ENCODE measurements at places on chromosomes 6 and 20. TPM values are rescaled to one million over a fixed set of nuclear protein-coding genes. Genes with fewer than 3 reads are reported as not detected.

The SLC22A2 gene
- not detected for total RNA-seq

The CYP39A1 gene
- total RNA-seq: 0.22 TPM

The L3MBTL1 gene
- 3.4 TPM for total RNA-seq

The EYA4 gene
- 0.09 TPM for total RNA-seq

The TNFRSF6B gene
- total RNA-seq: 1.8 TPM

The RIPOR3 gene
- not detected for total RNA-seq

The RTF2 gene
- 104 TPM for total RNA-seq

The LY6G6F gene
- total RNA-seq: not detected

The MYLK2 gene
- total RNA-seq: 9.8 TPM

The OSBPL2 gene
- 35.2 TPM for total RNA-seq

The KIAA0408 gene
- not detected for total RNA-seq

The CALHM6 gene
- 4.2 TPM for total RNA-seq

The FYN gene
- 101 TPM for total RNA-seq

The MEI4 gene
- total RNA-seq: not detected

The SRMS gene
- total RNA-seq: not detected

The EPHA7 gene
- total RNA-seq: 0.09 TPM

The XKR7 gene
- not detected for total RNA-seq

The PRELID3B gene
- total RNA-seq: 94.8 TPM

The SIRPA gene
- 54.7 TPM for total RNA-seq

The HFE gene
- total RNA-seq: 3.5 TPM

The FAM209B gene
- total RNA-seq: not detected

The COL9A3 gene
- total RNA-seq: 1.3 TPM

The LPIN3 gene
- 1.1 TPM for total RNA-seq

The HLA-DOB gene
- total RNA-seq: not detected

The TPD52L1 gene
- total RNA-seq: 1.9 TPM

The LPA gene
- total RNA-seq: not detected

The RHAG gene
- 0.11 TPM for total RNA-seq

The SIRPD gene
- not detected for total RNA-seq

The MAFB gene
- 4.7 TPM for total RNA-seq

The GFOD1 gene
- 10.0 TPM for total RNA-seq

The LY6G6D gene
- total RNA-seq: not detected

The PDE7B gene
- total RNA-seq: 4.5 TPM

The CST2 gene
- total RNA-seq: not detected

The SYNCRIP gene
- 56.6 TPM for total RNA-seq

All from dermis lymphatic vessel endothelial cell (primary cell).